ENCODE measurements at places on chromosomes 16 and 17.

DNA sequence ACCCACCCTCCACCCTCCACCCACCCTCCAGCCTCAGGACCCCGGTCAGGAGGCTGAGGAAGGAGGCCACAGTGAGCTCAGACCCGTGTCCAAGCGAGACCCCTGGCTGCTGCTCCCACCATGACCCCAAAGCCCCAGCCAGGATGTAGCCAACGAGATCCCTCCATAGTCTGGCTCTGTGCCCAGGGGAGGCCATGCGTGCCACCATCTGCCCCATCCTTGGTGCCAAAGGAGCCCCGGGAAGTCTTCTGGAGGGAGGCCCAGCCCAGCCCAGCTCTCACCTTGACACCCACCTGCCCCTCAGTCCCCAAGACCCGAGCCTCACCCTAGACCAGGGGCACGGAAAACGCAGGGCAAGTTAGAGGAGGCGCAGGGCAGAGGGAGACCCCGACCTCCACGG is 34.2 kb downstream of the PIEZO1 start:
- DNase-seq: no peak

DNA sequence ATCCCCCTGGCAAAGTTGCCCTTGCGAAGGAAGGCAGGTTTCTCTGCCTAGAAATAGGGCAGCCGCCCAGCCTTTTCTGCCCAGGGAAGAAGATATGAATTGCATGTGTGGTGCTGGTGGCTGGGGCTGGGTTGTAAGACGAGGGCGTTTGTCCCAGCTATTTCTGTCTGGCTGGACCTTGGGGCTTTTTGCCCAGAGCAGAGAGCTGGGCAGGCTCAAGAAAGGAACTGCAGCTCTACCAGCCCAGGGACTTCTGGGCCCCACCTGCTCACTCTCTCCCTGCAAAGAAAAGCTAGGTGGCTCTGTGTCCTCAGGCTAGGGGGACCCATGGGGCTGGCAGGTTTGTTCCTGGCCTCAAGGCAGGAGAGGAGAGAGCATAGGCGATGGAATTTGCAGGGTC is 586 bp downstream of the CACNG1 start:
- no peak for DNase-seq

- DNase-seq: no peak
Observed at GRCh38 chr17:347309-347899, 5.2 kb downstream of the RPH3AL start.

DNA sequence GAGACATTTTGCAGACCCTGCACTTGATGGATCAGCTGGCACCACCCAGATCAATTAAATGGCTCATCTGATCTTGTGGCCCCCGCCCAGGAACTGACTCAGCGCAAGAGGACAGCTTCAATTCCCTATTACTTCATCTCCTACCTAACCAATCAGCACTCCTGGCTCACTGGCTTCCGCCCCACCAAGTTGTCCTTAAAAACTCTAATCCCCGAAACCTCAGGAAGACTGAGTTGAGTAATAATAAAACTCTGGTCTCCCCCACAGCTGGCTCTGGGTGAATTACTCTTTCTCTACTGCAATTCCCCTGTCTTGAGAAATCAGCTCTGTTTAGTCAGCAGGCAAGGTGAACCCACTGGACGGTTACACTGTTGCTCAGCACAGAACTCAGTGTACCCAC is 23.6 kb downstream of the SPPL2C start:
- no peak for DNase-seq

DNA sequence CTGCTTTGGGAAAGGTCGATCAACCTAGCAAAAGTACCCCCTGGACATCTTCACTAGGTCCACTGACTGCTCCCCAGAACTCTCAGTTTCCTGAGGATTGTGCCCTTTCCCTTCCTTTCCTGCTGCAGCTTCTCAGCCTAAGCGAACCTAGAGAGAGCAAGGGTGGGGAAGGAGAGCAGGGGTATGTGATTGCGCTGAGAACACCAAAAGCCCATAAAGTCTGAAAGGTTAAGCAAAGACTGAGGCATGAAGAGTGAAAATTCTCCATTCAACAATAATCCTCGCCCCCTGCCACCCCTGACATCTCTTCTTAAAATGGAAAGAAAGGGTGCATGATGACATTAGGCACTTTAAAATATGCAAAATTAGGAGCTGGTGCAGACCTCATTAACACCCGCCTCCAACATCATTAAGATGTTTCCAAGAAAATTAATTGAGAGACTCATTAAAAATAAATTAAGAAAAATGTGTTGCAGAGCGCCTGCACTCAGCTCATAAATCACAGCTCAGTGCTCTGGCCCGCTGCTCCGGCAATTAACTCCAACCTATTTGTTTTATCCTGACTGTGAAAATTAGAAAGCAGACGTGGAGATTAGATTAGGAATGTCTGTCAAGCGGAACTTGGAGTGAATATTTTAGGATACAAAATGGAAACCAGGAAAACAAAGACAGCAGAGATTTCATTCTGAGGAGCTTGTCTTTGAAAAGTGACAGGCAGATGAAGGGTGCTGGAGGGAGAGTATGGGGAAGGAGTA is 49.1 kb upstream of the PMFBP1 start:
- DNase-seq: no peak

DNA sequence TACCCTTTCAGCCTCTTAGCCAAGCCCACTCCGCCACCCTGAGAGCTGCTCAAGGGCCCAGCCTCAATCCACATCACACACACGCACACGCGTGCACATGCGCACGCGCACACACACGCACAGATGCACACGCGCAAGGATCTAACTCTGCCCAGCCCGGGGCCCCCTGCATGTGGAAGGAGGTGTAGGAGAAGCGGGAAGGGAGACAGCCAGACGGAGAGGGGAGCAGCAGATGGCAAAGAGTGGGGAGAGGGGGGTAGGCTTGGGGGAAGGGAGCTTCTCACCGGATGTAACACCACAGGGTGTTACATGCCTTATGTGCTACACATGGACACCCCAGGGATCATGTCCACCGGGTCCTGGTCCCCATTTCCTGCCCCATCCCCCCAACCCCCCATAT is 15.3 kb downstream of the DLG4 start:
- no peak for DNase-seq

GRCh38 chr17:40547079-40547784 is 18.0 kb downstream of the CCR7 start:
- no peak for DNase-seq

- no peak for DNase-seq
Observed at GRCh38 chr16:25155553-25156460, 44.3 kb downstream of the LCMT1 start.

DNA sequence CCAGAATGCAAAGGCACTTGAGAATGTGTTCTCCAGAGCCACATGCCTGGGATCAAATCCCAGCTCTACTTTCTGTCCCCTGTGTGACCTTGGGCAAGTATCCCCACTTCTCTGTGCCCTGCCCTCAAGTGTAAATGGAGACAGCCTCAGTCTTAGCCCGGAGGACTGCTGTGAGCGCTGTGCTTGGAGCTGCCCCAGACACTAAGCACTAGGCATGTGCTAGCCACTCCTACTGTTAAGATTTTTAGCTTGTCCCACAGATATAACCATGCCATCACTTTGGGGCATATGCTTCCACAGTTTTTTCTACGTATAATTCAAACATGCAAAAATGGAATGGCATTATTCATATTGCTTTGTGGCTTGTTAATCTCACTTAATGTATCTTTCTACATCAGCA is 29.4 kb downstream of the TMEM11 start:
- no peak for DNase-seq

DNA sequence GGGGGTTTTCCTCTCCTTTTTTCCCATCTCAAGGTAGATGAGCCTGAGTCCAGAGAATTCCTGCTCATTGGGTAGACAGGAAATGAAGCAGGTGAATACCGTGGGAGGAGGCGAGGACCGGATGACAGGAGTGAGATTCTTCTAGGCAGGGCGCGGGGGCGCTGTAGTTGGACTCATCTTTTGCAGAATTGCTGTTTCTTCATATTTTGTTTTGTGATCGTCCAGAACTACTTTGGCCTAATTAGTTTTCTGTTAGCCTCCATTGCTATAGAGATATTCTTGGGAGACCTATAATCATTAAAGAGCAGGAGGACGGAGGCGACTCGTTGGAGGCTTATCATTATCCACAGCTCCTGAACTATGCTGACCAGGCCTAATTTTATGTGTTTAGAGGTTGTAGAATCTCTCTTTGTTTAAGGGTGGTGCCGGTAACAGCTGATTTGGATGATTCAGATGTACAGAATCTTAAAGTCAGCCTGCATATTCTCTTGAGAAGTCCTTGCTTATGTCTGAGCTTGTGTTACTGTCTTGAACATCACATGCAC is 650 bp downstream of the ATP6V0A1 start:
- no peak for DNase-seq

GRCh38 chr17:45681706-45682105 is 102.4 kb upstream of the CRHR1 start:
- DNase-seq: no peak

DNA sequence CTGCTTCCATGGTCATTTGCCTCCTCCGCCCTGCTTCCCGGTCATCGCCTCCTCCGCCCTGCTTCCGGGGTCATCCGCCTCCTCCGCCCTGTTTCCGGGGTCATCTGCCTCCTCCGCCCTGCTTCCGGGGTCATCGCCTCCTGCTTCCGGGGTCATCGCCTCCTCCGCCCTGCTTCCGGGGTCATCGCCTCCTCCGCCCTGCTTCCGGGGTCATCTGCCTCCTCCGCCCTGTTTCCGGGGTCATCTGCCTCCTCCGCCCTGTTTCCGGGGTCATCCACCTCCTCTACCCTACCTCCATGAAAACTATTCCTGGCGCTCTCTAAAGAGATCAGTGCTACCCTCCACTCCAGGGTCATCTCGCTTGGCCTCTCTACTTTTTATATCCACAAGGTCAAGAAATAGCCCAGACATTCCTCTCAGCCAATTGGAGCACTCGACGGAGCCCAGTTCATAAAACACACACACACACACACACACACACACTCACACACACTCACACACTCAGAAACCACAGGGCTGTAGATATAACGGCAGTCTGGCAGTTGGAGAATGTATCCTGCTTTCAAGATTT is 44.8 kb downstream of the TRARG1 start:
- DNase-seq: peak; percentile 60

GRCh38 chr16:49019081-49019633 is 262.5 kb downstream of the CBLN1 start:
- DNase-seq: no peak

DNA sequence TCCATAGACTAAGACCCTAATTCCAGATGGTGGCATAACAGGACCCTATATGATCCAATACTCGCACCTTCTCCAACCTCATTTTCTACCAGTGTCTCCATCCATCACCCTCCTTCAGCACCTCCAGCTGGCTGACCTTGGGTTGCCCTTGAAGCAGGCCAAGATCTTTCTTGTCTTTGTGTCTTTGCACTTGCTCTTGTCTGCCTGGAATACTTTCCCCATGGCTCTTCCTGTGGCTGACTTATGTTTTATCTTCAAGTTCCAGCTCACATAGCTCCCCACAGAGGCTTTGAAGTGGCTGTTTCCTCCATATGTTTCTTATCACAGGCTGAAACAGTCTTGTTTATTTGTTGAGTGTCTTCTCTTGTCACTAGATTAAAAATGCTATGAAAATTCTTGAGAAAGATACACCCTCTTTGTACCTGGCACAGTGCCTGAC is 29.6 kb upstream of the MMD start:
- no peak for DNase-seq

DNA sequence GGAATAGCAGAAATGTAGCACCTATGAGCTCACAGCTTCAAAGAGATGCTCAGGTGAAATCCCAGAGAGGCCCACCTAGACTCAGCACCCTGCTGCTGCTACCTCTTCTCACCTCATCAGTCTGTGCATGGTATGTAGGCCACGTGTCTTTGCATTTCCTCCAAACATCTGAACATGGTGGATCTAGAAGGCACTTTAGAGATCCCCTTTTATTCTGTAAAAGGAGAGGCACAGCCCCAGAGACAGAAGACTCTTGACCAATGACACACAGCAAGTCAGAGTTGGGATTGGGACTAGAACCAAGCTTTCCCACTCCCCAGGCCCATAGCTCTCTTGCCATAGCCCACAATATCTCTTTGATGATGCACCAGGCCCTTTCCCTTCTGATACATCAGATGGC is 19.4 kb upstream of the NKD1 start:
- no peak for DNase-seq

DNA sequence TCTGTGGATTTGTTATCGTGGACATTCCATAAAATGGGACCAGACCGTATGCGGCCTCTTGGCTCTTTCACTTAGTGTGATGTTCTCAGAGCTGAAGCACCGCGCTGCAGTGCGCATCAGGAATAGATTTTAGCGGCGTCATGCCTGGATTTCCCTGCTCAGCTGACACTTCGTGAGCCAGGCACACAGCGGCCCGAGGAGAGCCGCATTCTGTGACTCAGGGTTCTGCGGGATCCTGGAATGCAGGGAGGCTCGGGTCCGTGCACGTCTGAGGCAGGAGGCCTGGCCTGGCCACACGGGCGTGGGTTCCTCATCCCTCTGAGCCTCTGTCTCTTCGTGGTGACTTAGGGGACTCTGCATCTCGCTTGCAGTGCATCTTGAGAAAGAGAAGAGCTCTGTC is 13.4 kb downstream of the CBFA2T3 start:
- no peak for DNase-seq

- no peak for DNase-seq
Observed at GRCh38 chr17:33120103-33120502, 128.5 kb downstream of the SPACA3 start.

DNA sequence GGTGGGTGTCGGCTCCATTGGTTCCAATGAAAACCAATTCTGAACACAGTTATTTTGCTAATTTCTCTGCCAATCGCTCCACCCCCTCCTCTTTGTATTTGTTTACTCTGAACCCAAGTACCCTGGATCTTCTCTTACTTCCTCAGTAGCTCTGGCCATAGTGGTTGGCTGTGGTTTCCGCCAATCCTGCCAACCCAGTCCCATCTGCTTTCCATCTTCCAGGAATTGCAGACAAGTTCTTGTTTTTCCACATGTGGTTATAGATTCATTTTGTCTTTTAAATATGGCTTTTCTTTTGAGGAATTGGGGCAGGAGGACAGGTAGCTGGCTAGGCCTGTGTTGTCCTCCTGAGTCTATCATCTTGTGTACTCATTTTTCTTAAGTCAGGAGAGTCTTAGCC is 92.0 kb downstream of the CYLD start:
- no peak for DNase-seq

DNA sequence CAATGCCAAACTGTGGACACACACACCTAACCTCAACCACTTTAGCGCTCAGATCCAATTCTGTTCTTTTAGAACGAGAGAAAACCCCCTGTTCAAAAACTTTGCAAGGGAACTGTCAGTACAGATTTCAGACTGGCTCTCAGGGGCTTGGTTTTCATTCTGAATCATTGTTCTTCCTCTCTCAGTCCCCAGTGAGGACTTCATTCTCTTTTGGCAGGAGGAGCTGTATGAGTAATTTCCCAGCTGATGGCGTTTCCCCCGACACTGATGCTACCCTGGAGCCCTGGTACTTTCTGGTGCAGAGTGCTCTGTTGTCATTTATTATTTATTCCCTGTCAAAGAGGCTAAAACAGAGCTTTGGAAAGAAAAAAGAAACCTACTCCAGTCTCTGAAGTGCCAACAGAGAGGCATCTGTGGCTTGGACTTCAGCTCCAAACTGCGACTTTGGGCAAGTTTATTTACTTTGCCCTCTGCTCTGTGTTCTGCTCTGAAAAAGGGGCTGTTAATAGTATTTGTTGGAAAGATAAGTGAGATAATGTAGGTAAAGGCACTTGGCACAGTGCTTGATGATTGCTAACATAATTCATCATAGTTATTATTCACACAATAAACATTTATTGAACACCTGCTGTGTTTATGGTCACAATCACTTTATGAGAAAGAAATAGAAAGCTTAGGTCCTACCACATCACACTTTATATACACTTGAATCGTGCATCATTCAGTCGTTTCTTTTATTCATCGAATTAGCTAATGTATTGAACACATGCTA is 28.3 kb downstream of the ETV4 start:
- DNase-seq: no peak

- peak; percentile 65 for DNase-seq
Observed at GRCh38 chr17:67503184-67503583, 126.1 kb downstream of the PITPNC1 start.

GRCh38 chr16:52227851-52228250 is 319.1 kb downstream of the TOX3 start:
- DNase-seq: no peak

Measured in Panc1 (cell line).